ENCODE measurements at places on chromosomes 4 and X.

GRCh38 chr4:55218041-55218440 lies 92.6 kb upstream of the KDR start:
- DNase-seq: no peak

DNA sequence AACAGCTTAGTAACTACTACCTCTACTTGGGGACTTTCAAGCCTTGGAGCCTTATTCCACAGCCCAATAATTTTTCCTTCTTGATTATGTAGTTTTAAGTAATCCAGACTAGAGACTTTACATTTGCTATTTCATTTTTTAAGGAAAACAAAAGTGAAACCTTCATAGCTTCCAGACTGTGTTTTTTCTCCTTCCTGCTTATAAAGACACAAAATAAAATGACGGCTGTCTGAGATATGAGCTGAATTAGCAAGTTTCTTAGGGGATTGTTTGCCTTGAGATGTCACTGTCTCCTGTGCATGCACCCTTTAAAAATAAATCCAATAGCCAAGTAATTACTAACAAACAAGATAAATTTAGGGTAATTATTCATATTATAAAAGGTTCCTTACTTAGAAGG lies 78.8 kb upstream of the PACRGL start:
- no peak for DNase-seq

DNA sequence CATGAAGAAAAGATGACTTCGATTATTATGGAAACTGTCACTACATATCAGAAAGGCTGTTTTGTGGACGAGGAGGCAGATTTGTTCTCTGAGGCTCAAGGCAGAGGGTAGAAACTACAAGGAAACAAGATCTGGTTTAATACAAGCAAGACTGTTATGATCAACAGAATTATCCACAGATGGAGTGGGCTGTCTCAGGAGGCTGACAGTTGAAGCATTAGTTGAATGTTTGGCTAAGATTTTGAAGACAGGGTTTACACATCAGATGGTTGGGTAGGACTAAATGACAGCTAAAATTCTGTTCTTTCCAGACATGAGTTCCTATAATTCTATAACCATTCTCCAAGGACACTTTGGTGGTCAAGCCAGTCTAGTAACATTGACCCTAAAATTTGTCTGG lies 49.8 kb downstream of the LDOC1 start:
- DNase-seq: no peak

DNA sequence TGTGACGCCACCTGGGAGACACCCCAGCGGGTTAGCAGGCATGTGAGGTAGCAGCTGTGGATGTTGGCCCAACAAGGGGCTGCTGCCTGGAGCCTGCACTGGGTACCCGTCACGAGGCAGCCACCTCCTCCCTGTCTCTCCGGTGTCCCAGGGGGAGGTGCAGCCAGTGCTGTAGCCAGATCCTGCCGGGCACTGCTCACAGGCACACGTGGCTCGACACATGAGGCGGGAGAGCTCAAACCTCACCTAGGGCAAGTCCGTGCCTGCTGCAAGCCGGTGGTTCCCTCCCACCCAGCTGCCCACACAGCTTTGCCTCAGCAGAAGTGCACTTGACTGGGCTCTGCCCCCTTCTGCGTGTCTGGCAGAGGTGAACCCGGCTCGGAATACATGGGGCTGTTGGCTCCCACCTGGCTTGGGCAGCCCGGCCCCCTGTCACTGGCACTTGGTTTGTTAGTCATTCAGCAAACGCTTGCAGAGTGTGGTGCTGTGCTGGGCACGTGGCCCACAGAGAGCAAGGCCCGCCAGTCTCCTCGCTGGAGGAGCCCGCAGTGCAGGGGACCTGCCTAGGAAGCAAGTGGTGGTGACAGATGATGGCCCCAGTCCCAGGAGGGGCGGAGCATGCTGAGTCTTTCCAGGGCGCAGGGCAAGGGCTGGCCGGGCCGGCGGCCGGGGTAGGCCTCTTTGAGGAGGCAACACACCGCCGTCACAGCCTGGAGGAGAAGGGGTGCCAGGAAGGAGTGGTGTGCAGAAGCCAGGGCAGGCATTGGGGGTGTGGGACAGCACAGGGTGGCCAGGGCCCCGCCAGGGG lies 10.1 kb upstream of the SH3TC1 start:
- DNase-seq: peak; percentile 86

GRCh38 chrX:65723706-65724105 lies 56.3 kb downstream of the MSN start:
- DNase-seq: no peak

GRCh38 chr4:23114538-23114937 lies 421.8 kb downstream of the GBA3 start:
- no peak for DNase-seq

GRCh38 chrX:7714351-7714750 lies 128.6 kb upstream of the VCX start:
- no peak for DNase-seq

- DNase-seq: no peak
Observed at GRCh38 chrX:107834275-107835201, 8.9 kb downstream of the MID2 start.

DNA sequence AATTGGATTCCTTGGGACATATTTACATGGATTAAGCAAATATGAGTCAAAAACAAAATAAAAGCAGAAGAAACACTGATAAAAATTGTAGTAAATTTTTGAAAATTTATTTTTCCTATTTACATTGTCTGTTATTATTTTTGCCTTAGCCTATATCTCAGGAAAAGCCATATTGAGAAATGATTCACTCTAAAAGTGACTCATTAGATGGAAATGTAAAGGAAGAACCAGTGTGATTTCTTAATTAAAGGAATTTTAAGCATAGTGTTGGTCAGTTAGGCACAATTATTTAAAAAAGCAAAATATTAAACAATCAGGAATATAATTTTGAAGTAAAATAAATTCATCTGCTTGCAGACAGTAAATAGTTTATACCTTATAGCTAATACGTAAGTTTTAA lies 167.4 kb upstream of the NAP1L5 start:
- DNase-seq: no peak

- DNase-seq: no peak
Observed at GRCh38 chr4:139316733-139317132, 14.5 kb upstream of the NDUFC1 start.

DNA sequence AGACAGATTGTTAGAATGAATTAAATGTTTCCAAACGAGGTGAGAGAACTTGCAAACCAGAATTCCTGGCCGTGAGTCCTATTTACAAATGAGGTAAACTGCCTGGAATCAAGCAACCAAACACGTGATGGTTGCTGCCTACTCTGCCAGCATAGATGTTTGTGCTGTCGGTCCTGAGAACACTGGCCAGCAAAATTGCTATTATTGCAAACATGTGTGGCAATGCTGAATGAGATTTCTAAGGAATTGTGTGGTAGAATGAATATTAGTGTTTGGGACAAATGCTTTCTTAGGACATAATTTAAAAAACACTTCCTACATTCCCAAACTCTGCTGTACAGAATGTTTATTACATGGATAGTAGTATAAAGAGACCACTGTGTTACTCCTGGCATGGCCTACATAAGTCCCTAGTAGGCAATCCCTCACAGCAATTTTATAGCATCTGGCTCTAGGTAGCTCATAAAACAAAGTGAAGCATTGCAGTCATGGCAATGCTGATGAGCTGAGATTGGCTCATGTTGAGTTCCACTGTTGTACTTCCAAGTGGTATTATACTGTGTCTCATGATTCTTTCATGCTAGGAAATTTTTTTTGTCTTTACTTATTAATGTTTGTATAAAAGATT lies 605.2 kb upstream of the EPHA5 start:
- no peak for DNase-seq

GRCh38 chr4:76544725-76545124 lies 109.7 kb downstream of the SHROOM3 start:
- DNase-seq: no peak

DNA sequence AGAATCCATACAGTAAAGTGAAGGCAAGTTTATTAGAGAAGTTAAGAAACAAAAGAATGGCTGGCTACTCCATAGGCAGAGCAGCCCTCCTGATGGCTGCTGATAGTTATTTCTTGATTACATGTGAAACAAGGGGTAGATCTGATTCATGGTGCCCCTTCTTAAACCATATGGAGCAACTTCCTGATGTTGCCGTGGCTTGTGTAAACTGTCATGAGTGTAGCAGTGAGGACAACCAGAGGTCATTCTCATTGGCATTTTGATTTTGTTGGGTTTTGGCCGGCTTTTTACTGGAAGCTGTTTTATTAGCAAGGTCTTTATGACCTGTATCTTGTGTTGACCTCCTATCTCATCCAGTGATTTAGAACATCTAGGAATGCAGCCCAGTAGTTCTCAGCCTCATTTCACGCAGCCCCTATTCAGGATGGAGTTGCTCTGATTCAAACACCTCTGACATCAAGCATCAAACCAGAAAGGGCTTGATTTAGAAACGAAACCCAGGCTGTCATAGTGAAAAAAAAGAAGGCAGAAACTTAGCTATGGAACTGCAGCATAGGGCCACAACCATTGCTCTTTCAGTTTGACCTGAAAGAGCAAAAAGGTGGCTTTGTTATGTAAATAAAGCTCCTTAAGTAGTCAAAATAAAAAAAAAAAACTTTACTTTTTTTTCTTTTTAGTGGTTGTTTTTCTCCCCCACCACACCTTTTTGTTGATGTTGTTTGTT lies 37.8 kb downstream of the SPCS3 start:
- no peak for DNase-seq
